Stomach (tissue), 19 donors: ENCODE measurements at places on chromosomes 12 and 14.
A peak's percentile ranks its signal among the peaks of the same experiment; 100 is the strongest.

GRCh38 chr14:70803321-70804310 lies 5.7 kb downstream of the MAP3K9 start:
- DNase-seq = no peak

GRCh38 chr14:64979336-64980074 lies 7.2 kb upstream of the FNTB start:
- no peak for DNase-seq

DNA sequence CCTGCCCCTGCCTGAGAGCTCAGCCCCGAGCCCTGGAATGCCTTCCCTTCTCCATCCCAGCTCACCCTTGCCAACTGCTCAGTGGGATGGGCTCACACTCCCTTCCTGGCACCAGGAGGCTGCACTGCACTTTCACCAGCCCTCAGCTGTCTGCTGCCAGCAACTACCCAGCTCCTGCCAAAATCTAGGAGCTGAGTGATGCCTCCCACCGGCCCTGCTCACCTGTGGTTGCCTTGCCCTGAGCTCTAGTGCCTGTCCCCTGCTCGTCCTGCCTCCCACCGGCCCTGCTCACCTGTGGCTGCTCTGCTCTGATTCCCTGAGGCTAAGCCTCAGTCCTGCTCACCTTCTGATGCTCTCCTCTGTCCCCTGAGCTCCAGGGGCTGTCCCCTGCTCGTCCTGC lies 119.8 kb downstream of the TMEM121 start:
- DNase-seq = no peak

GRCh38 chr12:76633415-76633814 lies 73.8 kb upstream of the OSBPL8 start:
- DNase-seq = no peak

- no peak for DNase-seq
Measured at GRCh38 chr12:113407931-113408600, 4.4 kb upstream of the SDS start.

- DNase-seq = no peak
Measured at GRCh38 chr12:17108877-17109541, 503.0 kb upstream of the LMO3 start.

DNA sequence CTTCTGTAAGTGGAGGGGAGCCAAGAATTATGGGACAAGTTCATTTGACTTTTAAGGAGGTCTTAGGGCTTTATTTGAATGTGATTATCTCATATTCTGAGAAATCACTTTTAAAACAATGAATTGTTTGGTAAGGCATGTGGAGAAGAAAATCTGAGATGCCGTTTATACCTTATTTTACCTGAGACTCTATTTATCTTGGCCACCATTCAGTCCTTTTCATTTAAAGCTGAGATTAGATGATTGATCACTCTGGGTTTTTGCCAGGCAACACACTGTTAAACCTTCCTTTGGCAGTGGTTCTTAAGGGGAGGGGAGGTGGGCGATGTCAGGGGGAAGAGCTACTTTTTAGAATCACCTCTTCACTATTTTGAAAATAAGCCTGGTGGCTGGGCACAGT lies 11.4 kb downstream of the CAND1 start:
- no peak for DNase-seq

DNA sequence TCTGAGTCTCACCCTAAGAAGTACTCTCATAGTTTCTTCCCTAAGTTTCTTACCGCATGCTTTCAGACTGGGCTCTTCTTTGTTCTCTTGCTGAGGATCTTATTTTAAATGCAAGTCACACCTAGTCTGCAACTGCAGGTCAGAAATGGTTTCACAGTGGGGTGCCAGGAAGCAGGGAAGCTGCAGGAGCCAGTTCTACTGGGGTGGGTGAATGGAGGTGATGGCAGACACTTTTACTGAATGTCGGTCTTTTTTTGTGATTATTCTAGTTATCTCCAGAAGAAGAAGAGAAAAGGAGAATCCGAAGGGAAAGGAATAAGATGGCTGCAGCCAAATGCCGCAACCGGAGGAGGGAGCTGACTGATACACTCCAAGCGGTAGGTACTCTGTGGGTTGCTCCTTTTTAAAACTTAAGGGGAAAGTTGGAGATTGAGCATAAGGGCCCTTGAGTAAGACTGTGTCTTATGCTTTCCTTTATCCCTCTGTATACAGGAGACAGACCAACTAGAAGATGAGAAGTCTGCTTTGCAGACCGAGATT lies 1.7 kb downstream of the FOS start:
- no peak for DNase-seq

GRCh38 chr14:65433646-65434045 lies 21.1 kb downstream of the FUT8 start:
- DNase-seq = no peak

GRCh38 chr14:77459072-77459723 lies 1.3 kb downstream of the AHSA1 start:
- peak; percentile 84 for DNase-seq

GRCh38 chr14:71333705-71334104 lies 426.4 kb downstream of the PCNX1 start:
- DNase-seq = no peak

- no peak for DNase-seq
Measured at GRCh38 chr14:63670692-63671091, 29.0 kb upstream of the WDR89 start.

- no peak for DNase-seq
Measured at GRCh38 chr12:117235261-117235660, 45.0 kb upstream of the FBXO21 start.
